Ascending aorta (tissue), 2 donors: ENCODE measurements at places on chromosomes 11 and 22.
A peak's percentile ranks its signal among the peaks of the same experiment; 100 is the strongest.

DNA sequence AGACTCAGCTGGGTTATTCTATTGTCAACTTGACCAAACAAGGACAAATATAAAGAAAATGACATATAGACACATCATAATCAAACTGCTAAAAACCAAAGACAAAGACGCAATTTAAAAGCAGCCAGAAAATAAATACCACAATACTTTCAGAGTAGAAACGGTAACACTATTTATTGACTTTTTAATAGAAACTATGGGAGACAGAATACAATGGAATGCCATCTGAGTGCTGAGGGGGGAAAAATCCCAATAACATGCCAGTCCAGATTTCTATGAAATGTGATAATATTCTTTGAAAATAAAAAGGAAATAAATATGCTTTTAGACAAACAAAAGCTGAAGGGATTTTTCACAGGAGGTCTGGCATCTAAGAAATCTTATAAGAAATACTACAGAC lies 30.7 kb downstream of the C11orf65 start:
- H3K4me1 ChIP-seq, result no peaks in the 10 kb centered on the region
- H3K27me3 ChIP-seq, result no peaks in the 10 kb centered on the region
- H3K27ac ChIP-seq, result no peak overlapping the region
- no peak for DNase-seq
- H3K36me3 ChIP-seq, result no peaks in the 10 kb centered on the region

DNA sequence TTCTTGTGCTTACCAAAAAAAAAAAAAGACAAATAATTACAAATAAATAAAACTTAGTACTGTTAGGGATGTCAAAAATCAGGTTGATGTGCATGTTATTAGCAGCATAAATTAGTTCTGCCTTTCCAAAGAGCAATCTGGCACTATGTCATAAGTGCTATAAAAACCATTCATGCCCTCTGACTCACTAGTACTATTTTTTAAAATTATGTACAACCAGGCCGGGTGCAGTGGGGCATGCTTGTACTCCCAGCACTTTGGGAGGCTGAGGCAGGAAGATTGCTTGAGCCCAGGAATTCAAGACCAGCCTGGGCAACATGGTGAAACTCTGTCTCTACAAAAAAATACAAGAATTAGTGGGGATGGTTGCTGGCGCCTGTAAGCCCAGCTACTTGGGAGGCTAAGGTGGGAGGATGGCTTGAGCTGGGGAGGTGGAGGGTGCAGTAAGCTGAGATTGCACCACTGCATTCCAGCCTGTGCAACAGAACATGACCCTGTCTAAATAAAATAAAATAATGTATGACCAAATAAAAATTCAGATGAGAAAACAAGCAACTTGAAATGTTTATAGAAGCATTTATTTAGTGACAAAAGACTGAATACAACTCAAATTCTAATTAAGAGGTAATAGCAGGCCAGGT lies 25.3 kb downstream of the UEVLD start:
- no peak overlapping the region for H3K27ac ChIP-seq
- H3K4me3 ChIP-seq, result no peak overlapping the region
- no peaks in the 10 kb centered on the region for H3K4me1 ChIP-seq
- no peak for DNase-seq

DNA sequence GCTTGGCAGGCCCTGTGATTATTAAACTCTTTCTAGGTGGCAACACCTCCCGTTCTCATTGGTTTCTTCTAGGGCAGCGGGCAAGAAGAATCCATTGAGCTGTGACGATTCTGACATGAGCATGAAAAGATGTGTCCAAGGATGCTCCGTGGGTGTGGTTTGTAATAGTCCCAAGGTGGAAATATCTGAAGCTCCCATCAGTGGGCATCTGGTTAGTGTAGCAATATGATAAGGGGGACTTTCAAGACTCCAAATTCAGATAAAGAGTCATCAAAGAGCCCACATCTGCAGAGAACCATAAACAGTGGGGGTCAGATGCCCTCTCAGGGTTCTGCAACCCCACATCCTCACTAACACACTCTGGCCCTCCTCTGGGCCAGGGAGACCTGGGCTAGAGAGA lies 42.6 kb downstream of the TST start:
- DNase-seq, result no peak
- H3K4me3 ChIP-seq, result no peak overlapping the region
- no peaks in the 10 kb centered on the region for H3K36me3 ChIP-seq
- no peaks in the 10 kb centered on the region for H3K27me3 ChIP-seq
- H3K4me1 ChIP-seq, result no peaks in the 10 kb centered on the region

DNA sequence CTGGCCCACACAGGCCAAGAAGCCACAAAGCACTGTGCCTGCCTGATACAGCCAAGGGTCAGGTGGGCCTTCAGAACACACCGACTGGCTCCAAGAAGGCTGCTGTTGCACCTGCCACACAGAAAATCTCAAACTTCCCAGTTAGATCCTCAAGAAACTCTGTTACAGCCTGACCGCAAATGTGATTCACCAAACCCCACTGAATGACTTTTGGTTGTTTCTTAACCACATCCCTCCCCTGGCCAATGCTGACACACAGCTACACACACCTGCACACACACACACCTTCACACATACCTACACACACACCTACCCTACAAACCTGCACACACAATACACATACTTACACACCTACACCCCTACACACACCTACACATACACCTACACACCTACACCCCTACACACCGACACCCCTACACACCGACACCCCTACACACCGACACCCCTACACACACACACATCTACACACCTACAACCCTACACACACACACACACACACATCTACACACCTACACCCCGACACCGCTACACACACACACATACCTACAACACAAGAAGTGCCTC lies 31.5 kb downstream of the CDKN1C start:
- H3K4me1 ChIP-seq, result no peaks in the 10 kb centered on the region
- no peak overlapping the region for H3K27ac ChIP-seq
- no peaks in the 10 kb centered on the region for H3K36me3 ChIP-seq
- H3K27me3 ChIP-seq, result no peaks in the 10 kb centered on the region
- DNase-seq, result no peak
- H3K4me3 ChIP-seq, result no peak overlapping the region

DNA sequence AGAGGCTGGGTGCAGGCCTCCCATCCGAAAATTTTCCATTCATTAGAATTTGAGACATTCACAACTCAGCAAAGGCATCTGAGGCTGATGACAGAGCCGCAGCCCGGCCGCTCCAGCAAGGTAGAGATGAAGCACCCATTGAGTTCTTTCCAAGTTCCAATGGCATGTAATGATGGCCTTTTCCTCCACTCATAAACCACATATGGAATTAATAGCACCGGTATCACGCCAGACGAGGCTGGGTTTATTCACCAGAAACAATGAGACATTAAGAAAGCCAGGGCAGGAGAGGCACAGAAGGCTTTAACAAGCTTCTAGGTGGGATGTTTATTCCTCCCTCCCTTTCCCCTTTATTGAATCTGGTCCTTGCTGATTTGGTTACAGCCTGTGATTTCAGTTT lies 534.4 kb downstream of the MN1 start:
- no peaks in the 10 kb centered on the region for H3K27me3 ChIP-seq
- H3K27ac ChIP-seq, result no peak overlapping the region
- no peak overlapping the region for H3K4me3 ChIP-seq

DNA sequence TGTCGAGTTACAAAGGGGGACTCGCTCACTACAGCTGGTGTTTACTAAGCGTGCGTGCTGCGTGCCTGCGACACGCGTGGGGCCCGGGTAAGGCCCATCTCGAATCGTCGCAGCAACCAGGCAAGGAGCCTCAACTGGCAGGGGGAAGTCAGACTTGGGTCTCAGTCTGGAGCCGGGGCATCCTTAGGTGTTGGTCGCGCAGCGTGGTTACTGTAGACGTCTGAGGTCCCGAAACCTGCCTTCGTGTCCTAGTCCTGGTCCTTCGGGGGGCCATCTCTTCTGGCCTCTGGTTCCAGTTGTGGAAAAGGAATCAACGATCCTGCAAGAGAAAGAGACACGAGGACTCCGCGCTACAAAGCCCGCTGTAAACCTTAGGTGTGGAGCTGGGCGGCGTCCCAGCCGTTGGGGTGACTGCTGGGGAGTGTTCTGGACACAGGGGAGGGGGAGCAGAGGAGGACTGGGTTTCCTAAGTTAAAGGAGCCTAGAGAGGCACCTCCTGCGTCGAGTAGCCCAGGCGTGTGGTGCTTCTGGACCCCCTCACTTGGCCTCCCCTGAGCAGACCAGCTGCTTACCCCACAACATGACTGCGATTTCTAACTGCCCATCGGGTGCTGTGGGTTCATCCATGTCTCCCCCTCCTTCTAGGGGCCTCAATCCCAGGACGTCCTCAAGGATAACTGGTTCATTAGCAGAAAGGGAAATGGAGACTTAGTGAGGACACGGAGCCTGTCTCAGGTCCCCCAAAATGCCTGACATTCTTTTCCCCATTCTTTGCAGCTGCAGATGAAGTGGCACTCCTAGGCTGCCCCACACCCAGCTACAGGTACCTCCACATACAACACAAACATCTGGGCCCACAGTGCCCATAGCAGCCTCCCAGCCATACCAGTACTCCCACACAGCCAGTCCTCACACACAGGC lies 4.9 kb upstream of the WNT11 start:
- DNase-seq, result no peak
- H3K4me1 ChIP-seq, result peaks cover 32% of the 10 kb centered on the region
- H3K36me3 ChIP-seq, result no peaks in the 10 kb centered on the region
- H3K4me3 ChIP-seq, result peak overlapping the region; percentile 70
- no peaks in the 10 kb centered on the region for H3K27me3 ChIP-seq

- no peaks in the 10 kb centered on the region for H3K4me1 ChIP-seq
- no peak overlapping the region for H3K4me3 ChIP-seq
- H3K36me3 ChIP-seq, result no peaks in the 10 kb centered on the region
- no peak for DNase-seq
- no peaks in the 10 kb centered on the region for H3K27me3 ChIP-seq
- H3K27ac ChIP-seq, result no peak overlapping the region
Observed at GRCh38 chr11:111376181-111376871, 2.7 kb downstream of the POU2AF1 start.

DNA sequence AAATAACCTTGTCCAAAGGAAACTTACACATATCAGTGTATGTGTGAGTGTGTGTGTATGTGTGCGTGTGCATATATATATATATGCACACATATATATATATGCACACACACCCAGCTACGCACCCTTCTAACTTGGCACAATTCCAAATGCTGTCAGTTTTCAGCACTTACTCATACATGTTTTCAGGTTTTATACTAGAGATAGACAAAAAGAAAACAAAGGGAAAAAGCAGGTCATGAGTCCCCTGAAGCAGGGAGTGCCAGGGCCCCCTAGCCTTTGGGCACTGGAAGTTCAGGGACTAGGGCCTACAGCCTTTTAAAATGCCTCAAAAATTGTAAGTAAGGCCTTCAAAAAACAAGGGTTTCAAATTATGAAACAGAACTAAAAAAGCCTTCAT lies 265.4 kb downstream of the CADM1 start:
- H3K27ac ChIP-seq, result no peak overlapping the region
- H3K36me3 ChIP-seq, result no peaks in the 10 kb centered on the region
- no peak overlapping the region for H3K4me3 ChIP-seq
- DNase-seq, result no peak
- H3K4me1 ChIP-seq, result no peaks in the 10 kb centered on the region
- no peaks in the 10 kb centered on the region for H3K27me3 ChIP-seq

DNA sequence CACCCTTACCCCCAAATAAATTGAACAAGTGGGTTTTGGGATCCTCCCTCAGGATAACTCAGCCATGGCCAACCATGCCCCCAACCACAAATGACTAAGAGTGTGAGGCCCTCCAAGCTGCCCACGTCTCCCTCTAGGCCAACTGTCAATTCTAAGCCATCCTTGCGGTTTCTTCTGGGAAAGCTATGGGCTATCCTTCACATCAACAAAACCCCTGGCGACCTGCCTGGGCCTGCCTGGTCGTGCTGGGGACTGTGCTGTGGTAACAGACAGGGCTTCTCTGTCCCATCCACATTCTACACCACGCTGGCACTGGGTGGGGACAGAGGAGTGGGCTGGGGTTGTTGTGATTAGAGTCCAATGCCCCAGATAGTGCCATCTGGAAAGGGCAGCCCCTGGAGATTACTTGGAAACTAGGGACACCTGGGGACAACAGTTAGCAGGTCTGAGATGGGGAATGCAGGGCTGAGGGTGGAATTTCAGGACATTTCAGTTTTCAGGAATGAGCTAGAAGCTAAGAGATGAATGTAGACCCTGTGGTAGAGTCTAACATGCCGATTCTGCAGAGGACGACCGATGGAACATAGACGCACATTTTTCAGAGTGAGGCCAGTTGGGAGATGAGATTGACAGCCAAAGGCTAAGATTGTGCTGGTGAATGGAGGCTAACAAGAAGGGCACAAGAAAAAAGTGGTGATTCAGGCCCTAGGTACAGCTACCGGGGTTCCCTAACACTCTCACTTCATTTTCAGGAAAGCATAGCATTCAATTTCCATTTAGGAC lies 131.9 kb downstream of the RASSF10 start:
- no peaks in the 10 kb centered on the region for H3K27me3 ChIP-seq
- no peak overlapping the region for H3K27ac ChIP-seq
- H3K4me3 ChIP-seq, result no peak overlapping the region
- H3K4me1 ChIP-seq, result no peaks in the 10 kb centered on the region
- DNase-seq, result no peak
- H3K36me3 ChIP-seq, result no peaks in the 10 kb centered on the region

DNA sequence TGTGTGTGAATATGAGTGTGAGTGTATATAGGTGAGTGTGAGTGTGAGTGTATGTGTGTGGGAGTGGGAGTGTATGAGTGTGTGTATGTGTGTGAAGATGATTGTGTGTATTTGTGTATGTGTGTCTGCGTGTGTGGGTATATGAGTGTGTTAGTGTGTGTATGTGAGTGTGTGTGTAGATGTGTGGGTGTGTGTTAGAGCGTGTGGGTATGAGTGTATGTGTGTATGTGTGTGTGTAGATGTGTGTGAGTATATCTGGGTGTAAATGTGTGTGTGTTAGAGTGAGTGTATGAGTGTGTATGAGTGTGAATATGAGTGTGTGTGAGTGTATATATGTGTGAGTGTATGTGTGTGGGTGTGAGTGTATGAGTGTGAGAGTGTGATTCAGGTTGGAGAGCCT lies 11.1 kb upstream of the LRRC10B start:
- H3K27me3 ChIP-seq, result no peaks in the 10 kb centered on the region
- H3K27ac ChIP-seq, result no peak overlapping the region
- H3K4me3 ChIP-seq, result no peak overlapping the region
- no peaks in the 10 kb centered on the region for H3K4me1 ChIP-seq

DNA sequence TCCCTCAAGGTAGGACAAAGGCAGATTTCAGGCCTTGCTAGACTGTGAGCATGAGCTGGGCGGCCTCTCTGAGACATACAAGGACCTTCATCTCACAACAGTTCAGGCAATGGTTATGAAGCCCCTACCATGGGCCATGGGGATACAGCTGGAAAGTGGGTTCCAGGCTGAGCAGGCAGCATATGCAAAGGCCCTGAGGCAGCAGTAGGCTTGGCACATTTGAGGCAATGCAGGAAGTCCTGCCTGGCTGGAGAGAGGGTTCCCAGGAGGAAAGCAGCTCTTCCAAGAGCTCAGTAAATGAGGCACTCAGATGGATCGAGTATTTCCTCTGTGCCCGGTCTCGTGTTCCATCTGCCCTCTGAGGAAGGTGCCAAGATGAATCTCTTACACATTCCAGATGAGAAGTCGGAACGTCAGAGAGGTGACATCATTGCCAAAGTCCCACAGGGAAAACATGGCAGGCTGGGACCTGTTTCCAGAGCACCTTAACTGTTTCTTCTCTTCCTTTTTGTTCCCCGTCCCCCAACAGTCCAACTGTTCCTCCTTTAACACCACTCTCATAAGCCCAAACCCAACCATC lies 388.6 kb downstream of the MN1 start:
- no peaks in the 10 kb centered on the region for H3K4me1 ChIP-seq
- H3K4me3 ChIP-seq, result no peak overlapping the region
- H3K27ac ChIP-seq, result no peak overlapping the region
- H3K36me3 ChIP-seq, result no peaks in the 10 kb centered on the region
- no peaks in the 10 kb centered on the region for H3K27me3 ChIP-seq
